ENCODE measurements at places on chromosomes 5 and 9.
A peak's percentile ranks its signal among the peaks of the same experiment; 100 is the strongest.

GRCh38 chr5:179746872-179747271, 14.2 kb downstream of the MAML1 start:
- no peak for DNase-seq

DNA sequence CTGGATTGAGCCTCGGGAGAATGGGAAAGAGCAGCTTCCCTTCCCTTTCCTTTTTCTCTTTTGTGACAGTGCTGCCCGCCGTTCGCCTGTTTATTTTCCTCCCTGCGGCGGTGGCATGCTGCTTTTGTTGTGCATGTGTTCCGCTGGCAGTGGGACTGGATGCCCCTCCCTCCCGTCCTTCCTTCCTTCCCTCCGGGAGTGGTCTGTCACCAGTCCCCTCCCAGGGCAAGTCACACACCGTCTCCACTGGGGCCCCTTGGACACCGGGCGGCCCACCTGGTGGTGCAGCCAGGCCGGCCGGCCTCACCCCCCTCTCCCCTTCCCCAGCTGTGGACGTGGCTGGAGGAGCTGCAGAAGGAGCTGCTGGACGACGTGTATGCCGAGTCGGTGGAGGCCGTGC, 214.7 kb downstream of the TRIO start:
- no peak for DNase-seq

DNA sequence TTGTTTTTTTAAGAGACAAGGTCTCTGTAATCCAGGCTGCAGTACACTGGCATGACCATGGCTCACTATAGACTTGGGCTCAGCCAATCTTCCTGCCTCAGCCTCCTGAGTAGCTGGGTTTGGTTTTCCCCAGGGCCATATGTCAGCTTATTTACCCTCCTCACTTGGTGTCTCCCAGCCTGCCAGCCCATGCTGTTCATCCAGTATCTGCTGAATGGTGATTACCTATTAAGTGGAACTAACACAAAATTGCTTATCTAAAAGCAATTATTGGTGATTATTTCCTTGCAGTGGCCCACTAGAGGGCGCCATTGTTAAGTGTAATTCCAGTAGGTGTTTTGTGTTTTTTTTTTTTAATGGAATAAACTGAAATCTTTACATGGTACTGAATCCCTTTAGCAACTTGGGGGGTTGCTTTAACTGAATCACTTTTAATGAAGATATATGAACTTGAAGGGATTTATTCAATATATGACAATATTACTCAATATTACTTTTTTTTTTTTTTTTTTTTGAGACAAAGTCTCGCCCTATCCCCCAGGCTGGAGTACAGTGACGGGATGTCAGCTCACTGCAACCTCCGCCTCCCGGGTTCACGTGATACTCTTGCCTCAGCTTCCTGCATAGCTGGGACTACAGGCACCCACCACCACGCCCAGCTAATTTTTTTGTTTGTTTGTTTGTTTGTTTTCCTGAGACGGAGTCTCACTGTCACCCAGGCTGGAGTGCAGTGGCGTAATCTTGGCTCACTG, 13.8 kb downstream of the EXOSC2 start:
- peak; percentile 80 for DNase-seq

DNA sequence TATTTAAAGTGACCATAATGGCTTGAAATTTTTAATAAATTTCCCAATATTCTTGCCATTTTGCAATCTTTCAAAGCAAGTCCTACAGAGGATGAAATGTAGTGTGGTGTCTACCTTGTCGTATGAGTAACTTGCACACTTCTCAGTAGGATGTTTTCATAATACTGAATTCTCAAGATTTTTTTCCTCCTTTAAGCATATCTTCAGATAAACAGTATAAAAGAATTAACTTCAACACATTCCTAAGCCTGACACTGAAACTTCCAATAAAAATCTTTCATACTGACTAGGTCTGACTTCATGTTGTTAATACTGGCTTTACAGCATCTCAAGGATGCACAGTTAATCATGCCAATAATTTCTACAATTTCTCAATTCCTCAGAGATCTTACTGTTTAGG, 62.0 kb downstream of the DROSHA start:
- no peak for DNase-seq

Data from GM12865 (cell line).